ENCODE measurements at places on chromosomes 1 and 21.

- no peak for DNase-seq
Measured at GRCh38 chr21:31753949-31754707, 22.2 kb upstream of the SCAF4 start.

DNA sequence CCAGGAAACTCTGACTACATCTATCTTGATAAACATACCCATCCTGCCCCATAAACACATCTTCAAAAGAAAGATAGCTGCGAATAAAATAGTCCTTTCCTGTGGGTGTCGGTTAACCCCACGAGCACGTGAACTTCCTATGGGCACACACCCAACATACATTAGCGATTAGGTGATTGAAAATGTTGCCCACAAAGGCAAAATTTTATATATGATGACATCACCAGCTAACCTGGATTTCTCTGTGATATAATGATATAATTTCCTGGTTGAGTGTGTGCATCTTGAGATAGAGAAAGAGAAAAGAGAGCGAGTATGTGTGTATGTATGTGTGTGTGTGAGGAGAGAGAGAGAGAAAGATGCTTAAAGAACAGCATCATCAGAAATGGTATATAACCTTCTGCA is 296.1 kb downstream of the PTPRC start:
- peak; percentile 42 for DNase-seq

DNA sequence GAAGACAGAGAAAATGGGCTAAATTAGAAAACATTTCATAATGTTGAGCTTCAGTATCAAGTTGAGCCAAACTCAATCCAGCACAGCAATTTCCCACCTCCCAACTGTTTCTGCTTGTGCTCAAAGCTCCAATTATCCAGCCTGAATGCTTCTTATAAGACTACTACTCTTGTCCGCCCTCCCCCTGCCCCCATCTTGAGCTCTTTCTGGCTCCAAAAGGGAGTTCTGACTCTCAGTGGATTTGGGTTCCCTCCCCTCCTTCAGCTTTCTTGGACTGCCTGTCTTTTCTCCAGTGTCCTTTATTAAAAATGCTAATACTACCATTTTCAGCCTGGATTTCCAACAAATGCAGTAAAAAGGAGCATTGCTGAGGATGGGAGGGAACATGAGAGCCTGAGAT is 174.8 kb downstream of the ASTN1 start:
- DNase-seq: no peak

DNA sequence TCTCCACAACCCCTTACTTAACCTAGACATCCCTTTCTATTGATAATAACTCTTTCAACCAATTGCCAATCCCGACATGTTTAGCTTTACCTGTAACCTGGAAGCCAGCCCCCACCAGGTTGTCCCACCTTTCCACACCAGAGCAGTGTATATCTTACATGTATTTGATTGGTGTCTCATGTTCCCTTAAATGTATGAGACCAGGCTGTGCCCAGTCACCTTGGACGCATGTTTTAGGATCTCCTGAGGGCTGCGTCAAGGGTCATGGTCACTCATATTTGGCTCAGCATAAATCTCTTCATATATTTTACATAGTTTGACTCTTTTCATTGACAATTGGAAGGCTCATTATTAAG is 5.3 kb upstream of the SLC19A1 start:
- no peak for DNase-seq

DNA sequence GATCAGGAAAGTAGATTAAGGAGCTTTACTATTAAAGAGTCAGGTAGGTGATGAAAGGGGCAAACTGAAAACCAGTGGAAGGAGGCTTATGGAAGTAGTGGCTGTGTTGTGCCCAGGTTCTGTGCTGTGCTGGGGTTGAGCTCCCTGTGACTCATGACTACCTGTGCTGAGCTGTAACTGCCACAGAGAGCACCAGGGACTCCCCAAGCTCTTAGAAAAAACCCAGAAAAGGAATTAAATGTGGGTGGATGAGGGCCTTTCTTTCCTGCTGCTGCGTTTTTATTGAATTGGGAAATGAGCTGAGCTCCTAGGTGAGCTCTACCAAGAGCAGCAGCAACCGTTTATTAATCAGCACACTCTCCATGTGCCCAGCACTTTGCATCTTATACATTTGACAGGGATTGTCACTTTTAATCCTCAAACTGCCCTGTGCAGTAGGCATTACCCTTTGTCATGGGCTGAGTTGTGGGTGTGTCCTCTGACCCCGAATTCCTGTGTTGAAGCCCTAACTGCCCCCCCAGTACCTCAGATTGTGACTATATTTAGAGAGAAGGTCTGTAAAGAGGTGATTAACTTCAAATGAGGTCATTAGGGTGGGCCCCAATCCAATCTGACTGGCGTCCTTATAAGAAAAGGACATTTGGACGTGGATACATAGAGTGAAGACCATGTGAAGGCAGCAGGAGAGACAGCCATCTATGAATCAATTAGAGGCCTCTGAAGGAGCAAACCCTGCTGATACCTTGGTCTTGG is 65.4 kb downstream of the AK4 start:
- no peak for DNase-seq

GRCh38 chr1:179061360-179062282 is 20.2 kb upstream of the TOR3A start:
- DNase-seq: no peak

- DNase-seq: peak; percentile 74
Measured at GRCh38 chr1:91731815-91732214, 154.1 kb downstream of the TGFBR3 start.
